Stimulated activated naive CD4-positive, alpha-beta T cell (primary cell): ENCODE measurements at places on chromosomes 4 and X.

GRCh38 chr4:53890461-53890860, 173.9 kb downstream of the CHIC2 start:
- DNase-seq: no peak

GRCh38 chrX:42902513-42902912, 124.5 kb upstream of the PPP1R2C start:
- no peak for DNase-seq

GRCh38 chr4:25867781-25868294, 5.0 kb upstream of the SEL1L3 start:
- no peak for DNase-seq

GRCh38 chr4:151824656-151825055, 63.8 kb upstream of the GATB start:
- no peak for DNase-seq

DNA sequence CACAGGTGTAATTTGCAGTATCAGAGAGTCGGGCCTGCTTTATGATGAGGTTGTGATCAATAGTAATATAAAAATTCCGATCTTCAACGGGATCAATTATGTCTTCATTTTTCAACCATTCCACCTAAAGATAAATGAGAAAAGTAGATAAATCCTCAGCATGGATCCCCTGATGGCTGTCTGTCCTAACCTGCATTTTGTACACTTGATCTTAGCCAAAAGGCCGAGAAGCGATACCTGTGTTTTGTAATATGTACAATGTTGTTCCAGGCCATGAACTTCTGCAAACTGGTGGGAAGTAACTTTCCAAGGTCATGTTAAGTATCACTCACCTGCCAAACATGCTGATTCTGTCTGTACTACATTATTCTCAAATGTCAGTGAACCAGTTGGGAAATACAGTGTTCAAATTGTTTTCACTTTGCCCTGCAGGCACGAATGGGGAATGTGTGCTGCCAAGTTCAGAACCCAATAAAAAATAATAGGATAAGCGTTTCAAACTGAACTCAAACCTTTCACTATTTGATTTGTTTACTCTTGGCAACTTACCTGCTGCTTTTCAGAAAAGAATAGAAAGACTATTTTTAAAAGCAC, 298.1 kb downstream of the UNC5C start:
- no peak for DNase-seq
